Epithelial cell of prostate (primary cell): ENCODE measurements at places on chromosomes 11 and 22.
A peak's percentile ranks its signal among the peaks of the same experiment; 100 is the strongest.

DNA sequence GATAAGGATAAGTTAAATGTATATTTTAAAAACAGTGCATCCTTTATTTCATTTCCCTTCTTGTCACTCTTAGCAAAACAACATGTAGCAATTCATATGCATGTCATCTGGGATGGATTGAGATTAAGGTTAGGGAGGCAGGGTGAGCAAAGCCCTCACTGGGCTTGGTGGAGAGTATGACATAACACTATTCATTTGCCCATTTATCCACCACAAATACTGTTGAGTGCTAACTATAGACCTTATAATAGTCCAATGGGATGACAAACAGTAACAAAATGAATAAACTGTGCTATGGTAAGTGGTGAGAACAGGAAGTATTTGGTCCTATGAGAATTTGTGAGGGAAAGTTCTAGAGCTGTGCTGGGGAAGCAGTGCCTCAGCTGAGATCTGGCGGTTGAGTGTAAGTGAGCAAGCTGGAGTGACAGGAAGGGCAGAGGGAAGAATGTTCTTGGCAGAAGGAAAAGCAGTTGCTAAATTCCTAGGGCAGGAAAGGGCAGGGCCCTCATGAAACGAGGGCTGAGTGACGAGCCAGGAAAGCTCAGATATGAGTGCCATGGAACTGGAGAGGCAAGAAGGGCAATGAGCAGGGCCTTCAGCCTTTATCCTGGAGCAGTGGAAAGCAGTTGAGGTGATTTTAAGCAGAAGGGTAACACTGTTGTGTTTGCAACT is 6.7 kb downstream of the HSD17B12 start:
- no peak for DNase-seq

GRCh38 chr11:94776351-94777321 is 8.5 kb downstream of the AMOTL1 start:
- DNase-seq: no peak

- no peak for DNase-seq
These were observed 704.0 kb downstream of the BRD1 start for GRCh38 chr22:49123621-49124192.

- no peak for DNase-seq
These were observed 9.4 kb downstream of the SIDT2 start for GRCh38 chr11:117187799-117188481.

GRCh38 chr22:27223317-27224177 is 566.2 kb downstream of the MIAT start:
- DNase-seq: no peak

DNA sequence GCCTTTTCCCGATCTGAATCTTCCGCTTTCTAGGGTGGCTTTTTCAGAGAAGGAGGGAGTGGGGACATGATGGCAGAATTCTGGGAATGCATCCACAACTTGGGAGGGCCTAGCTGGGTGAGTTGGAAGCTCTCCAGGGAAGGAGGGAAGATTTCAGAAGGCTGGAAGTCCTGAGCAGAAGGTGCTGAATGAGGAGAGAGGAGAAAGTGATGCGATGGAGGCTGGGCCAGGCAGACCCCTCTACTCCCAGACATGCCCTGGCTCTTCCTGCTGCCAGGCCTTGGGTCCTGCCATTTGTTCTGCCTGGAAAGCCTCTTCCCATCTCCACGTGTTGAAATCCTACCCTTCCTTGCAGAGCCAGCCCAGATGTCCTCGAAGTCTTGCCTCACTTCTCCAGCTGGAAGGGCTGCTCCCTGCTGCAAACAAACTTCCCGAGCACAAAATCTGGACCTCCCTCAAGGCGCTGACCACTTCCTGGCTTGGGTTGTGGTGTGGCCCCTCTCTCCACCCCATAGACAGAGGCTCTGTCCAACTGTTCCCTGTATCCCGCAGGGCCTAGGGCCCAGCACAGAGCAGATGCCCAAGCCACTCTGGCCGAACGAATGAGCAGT is 16.8 kb downstream of the LRRC32 start:
- no peak for DNase-seq

DNA sequence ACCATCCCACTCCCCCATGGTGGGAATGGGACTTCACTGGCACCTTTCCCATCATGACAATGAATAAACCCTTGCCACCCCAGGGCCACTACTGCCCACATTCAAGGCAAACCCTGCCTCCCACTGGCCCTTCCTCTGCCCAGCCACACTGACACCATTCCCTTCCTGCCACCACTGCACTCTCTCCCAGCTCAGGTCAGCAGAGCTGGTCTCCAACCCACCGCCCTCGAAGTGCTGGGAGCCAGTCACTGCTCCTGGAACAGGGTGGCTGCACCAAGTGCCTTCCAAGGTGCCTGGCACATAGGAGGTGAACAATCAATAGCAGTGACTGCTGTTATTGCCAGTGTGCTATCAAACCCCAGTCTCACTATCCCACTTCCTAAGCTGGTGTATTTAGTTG is 27.1 kb downstream of the PRDM10 start:
- DNase-seq: no peak

GRCh38 chr11:67419325-67420049 is 4.0 kb downstream of the CARNS1 start:
- no peak for DNase-seq

GRCh38 chr11:23866641-23867040 is 630.2 kb upstream of the LUZP2 start:
- peak; percentile 2 for DNase-seq

GRCh38 chr11:124842305-124842704 is 22.9 kb upstream of the ROBO3 start:
- DNase-seq: no peak

- DNase-seq: no peak
These were observed 18.1 kb downstream of the SMARCB1 start for GRCh38 chr22:23804781-23805291.

GRCh38 chr22:25153961-25154666 is 45.5 kb upstream of the CRYBB3 start:
- peak; percentile 59 for DNase-seq

DNA sequence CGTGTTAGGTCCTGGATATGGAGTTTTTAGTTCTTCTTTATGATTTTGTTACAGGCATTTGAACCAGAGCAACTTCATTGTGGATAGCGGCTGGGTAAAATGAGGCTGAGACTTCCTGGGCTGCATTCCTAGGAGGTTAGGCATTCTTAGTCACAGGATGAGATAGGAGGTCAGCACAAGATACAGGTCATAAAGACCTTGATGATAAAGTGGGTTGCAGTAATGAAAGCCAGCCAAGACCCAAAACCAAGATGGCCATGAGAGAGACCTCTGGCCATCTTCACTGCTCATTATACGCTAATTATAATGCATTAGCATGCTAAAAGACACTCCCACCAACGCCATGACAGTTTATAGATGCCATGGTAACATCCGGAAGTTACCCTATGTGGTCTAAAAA is 23.4 kb upstream of the CLMP start:
- DNase-seq: no peak

DNA sequence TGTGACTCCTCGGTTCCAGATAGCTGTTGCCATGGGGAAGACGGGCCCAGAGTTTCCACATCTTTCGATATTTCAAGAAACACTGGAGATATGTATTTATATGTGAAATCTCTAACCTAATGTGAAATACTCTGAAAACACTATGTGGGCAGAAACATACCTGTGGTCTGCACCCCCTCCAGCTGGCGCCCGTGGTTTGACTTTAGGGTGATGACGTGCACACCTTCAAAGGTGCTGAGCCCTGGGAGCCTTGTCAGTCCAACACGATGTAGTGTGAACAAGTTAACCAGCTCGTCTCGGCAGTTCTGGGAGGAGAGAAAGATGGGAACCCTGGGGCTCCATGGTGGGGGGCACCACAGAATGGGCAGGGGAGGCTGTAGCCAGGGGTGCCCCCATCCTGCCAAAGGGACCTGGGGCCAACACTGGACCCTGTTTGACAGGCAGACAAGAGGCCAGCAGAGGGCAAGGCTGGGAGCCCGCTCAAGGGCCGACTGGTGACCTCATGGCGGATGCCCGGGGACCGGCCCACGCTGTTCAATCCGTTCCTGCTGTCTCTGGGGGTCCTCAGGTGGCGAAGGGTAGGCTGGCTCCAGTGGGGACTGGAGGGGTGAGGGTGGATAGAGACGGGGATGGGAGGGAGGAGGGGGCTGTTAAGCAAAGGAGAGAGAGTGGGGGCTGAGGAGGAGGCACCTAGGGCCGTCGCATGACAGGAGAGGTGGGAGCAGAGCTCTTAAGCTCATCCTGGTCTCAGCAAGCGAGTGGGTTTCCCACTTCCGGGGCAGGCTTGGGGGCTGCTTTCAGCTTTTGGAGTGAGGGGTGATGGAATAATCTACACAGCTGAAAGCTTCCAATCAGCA is 43.8 kb downstream of the TRIOBP start:
- DNase-seq: no peak

- DNase-seq: no peak
These were observed 56.6 kb downstream of the FBXO7 start for GRCh38 chr22:32531228-32531627.

DNA sequence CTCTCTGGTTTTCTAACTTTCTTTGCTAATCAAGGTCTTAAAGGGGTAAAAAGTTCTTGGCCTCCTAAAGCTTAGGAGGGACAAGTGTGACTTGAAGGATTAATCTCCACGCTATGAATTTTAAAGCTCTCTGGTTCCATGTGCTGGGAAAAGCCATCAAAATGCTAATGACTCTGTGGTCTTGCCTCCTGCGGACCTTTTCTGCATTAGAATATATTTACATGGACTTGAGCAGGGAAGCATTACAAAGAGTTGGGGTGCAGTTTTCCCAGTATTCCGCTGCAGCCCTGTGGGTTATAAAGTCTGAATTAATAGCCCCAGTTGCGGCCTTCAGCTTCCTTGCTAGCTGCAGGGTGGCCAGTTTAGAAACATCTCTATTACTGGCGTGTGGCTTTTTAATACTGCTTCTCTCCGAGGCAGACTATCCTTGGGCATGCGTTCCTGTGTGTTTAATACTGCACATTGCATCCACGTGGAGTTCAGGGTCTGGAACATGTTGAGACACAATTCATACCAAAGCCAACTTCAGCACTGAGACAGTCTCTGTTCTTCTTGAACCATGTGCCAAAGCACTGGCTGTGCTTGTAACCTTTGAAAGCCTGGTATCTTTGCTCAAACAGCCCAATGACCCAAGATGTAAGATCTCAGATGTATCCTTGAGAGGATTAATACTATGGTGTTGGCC is 27.3 kb downstream of the TSPAN18 start:
- DNase-seq: no peak

DNA sequence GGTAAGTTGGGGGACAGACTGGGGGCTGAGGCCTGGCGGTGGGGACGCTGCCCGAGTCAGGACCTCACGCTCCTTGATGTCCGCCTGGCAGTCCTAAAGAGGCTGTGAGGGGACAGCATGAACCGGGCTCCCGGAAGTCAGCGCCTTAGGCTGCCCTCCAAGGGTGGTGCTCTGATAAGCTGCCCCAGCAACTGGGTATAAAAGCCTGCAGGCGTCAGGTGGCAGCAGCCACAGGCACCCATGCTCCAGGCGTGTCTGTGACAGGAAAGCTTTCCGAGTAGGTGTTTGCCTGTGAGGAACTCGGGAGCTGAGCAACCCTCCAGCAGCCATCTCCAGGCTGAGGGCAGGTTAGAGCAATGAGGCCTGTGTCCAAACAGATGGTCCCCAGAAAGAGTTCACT is 53.0 kb downstream of the ST3GAL4 start:
- no peak for DNase-seq

DNA sequence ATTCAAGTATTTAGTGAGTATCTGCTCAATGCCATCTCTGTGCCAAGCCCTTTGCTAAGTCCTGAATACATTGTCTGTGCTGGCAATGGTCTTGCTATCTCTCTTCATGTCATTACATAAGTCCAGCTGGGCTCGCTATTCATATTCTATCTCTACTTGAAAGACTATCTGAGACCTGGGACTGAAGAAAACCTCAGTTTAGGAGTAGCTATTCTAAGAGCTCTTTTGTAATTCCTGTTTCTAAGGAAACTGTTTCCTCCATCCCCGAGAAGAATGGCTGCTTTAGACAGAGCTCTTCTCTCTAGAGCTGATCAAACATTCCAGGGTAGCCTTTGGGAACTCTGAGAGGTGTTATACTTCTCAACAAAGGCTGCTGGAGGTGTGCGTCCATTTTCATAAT is 33.0 kb downstream of the SLC17A6 start:
- DNase-seq: no peak

DNA sequence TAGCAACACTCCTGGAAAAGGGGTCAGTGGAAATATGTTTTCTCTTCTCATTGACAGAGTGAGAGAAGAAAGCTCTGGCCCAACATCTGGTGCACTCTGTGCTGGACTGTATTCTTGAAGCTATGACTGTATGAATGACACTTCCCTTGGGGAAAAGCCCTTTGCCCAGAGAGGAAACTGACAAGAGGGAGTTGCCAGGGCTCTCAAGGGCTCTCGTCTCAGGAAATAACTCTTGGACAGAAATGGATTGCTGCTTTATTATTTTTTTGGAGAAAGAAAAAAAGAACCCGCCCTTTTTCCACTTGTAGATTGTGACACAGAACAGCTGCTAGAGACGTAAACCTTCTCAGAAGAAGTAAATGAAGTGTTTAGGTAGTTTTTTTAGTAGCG is 11.4 kb downstream of the ETS1 start:
- no peak for DNase-seq

DNA sequence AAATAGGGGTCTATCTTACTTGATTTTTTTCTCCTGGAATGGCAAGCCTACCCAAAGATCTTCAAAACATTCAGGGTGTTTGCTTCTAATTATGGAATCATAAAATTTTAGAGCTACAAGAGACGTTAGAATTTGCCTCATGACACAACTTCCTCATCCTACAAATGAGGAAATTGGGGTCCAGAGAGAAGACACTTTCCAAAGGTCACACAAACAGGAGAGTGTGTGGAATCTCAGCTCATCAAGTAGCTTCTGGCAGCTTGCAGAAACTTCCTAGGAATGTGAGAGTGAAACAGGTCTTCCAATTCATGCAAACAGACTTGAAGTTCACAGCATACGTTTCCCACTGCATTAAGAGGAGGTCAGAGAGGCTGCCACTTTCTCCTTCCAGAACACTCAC is 976.0 kb downstream of the OPCML start:
- DNase-seq: no peak

DNA sequence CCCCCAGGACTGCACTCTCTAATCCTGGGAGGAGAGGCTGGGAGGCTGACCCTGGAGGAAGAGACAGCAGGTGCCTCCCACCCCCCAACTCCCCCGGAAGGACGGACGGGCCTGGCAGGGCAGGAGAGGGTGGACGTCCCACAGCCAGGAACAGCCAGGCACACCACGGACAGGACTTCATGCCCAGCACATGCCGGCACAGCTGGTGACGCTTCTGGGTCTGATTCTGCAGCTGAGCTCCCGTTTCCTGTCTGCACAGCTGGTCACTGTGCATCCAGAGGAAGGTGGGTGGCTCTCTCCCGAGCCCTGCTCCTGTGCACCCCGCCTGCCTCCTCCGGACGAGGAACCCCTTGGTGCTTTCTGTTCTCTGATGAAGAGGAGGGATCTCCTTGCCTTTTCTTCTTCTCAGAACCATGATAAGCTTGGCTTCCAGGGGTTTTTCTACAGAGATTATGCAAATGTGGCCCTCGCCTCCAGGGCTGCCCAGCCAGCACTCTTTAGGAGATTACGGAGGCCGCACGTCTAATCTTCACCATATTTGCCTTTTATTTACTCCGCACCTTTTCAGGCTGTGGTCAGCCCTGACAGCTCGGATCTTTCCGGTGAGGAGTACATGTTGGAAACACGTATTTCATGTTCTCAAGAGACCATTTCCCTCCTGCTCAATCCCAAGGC is 1295.8 kb downstream of the BRD1 start:
- no peak for DNase-seq

GRCh38 chr11:123185326-123185725 is 9.7 kb downstream of the CLMP start:
- DNase-seq: no peak
